ENCODE measurements at places on chromosomes 11 and 22. TPM values are rescaled to one million over a fixed set of nuclear protein-coding genes. Genes with fewer than 3 reads are reported as not detected.

The MUC2 gene
- not detected for total RNA-seq

The TSGA10IP gene
- not detected for total RNA-seq

The MMP10 gene
- total RNA-seq = not detected

The RFPL2 gene
- 15.7 TPM for total RNA-seq

The BTG4 gene
- total RNA-seq = not detected

The FLRT1 gene
- 11.1 TPM for total RNA-seq

The LMNTD2 gene
- 0.39 TPM for total RNA-seq

The WBP2NL gene
- 7.6 TPM for total RNA-seq

The APOBEC3H gene
- not detected for total RNA-seq

The MORC2 gene
- 25.2 TPM for total RNA-seq

The POTEH gene
- total RNA-seq = not detected

The LAYN gene
- 11.3 TPM for total RNA-seq

The MMP12 gene
- total RNA-seq = not detected

The CST6 gene
- total RNA-seq = not detected

The VSIG2 gene
- total RNA-seq = 1.3 TPM

The C11orf21 gene
- 0.55 TPM for total RNA-seq

The HBB gene
- total RNA-seq = 514 TPM

The TUB gene
- total RNA-seq = 78.0 TPM

The RASSF10 gene
- 0.32 TPM for total RNA-seq

The ARHGAP42 gene
- total RNA-seq = 8.8 TPM

The MAPK8IP1 gene
- 232 TPM for total RNA-seq

The PEX16 gene
- total RNA-seq = 45.3 TPM

The SLC25A22 gene
- 115 TPM for total RNA-seq

The RAB3IL1 gene
- 12.4 TPM for total RNA-seq

The ELFN2 gene
- total RNA-seq = 73.2 TPM

The ATF4 gene
- 140 TPM for total RNA-seq

The MUC15 gene
- not detected for total RNA-seq

The PIWIL4 gene
- total RNA-seq = 3.7 TPM

The C2CD2L gene
- 45.7 TPM for total RNA-seq

The APLNR gene
- total RNA-seq = 19.8 TPM

The SERPING1 gene
- total RNA-seq = 38.7 TPM

The RAG1 gene
- total RNA-seq = 1.6 TPM

The APOA4 gene
- total RNA-seq = not detected

The PGR gene
- 1.4 TPM for total RNA-seq

The SCGB1A1 gene
- total RNA-seq = not detected

The KRTAP5-2 gene
- total RNA-seq = not detected

The NPAS4 gene
- not detected for total RNA-seq

The DEUP1 gene
- not detected for total RNA-seq

The C11orf16 gene
- total RNA-seq = not detected

The SPDYC gene
- not detected for total RNA-seq

The IGHMBP2 gene
- total RNA-seq = 29.2 TPM

The OR51B4 gene
- total RNA-seq = not detected

The MMP11 gene
- 4.2 TPM for total RNA-seq

The HEPN1 gene
- not detected for total RNA-seq

The TYR gene
- not detected for total RNA-seq

The MED15 gene
- 101 TPM for total RNA-seq

The LARGE2 gene
- not detected for total RNA-seq

The CCDC15 gene
- total RNA-seq = 1.5 TPM

The CASP4 gene
- total RNA-seq = 8.4 TPM
